ENCODE measurements at places on chromosomes 3 and 15.

DNA sequence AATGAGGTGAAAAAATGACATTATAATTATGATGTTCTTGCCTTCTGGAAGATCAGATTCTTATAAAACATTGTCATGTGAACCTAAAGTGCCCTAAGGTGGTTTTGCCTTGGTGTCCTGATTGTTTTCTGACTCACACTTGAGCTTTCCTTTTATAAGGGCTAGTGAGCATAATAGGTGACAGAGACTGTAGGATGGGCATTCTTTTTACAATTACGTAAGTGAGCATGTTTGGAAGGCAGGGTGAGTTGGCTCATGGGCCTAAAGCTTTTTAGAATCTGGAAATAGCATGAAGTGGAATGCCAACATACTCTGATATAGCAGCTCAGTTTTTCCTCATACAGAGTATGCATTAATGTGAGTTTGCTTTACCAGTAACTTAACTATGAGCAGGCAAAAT, 41.2 kb downstream of the CRYBG3 start:
- DNase-seq, result no peak

DNA sequence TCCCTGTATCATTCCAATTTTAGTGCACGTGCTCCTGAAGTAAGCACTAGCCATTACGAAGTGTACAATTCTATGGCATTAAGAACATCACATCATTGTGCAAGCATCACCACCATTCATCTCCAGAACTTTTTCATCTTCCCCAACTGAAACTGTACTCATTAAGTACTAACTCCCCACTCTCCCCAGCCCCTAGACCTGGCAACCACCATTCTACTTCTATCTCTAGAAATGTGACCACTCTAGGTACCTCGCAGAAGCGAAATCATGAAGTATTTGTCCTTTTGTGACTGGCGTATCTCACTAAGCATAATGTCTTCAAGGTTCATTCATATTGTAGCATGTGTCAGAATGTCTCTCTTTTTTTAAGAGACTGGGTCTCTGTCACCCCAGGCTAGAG, 11.4 kb downstream of the PPP1R2 start:
- DNase-seq, result no peak

DNA sequence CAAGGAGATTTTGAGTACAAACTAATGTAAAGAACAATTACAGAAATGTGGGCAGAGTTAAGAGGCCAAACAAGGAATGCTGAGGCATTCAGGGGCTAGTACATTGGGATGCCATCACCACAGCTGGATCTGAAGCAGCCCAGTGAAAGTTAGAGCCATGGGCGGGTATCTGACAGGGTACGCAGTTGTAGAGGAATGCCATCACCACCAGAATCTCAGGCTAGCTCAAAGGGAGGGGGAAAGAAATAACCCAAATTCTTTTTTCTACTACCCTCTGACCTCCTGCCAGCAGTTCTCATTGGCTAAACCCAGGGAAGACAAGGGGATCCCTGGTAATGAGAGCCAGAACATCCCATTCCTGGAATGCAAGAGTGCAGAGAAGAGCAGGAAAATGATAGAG, 9.0 kb upstream of the TSC22D2 start:
- no peak for DNase-seq

DNA sequence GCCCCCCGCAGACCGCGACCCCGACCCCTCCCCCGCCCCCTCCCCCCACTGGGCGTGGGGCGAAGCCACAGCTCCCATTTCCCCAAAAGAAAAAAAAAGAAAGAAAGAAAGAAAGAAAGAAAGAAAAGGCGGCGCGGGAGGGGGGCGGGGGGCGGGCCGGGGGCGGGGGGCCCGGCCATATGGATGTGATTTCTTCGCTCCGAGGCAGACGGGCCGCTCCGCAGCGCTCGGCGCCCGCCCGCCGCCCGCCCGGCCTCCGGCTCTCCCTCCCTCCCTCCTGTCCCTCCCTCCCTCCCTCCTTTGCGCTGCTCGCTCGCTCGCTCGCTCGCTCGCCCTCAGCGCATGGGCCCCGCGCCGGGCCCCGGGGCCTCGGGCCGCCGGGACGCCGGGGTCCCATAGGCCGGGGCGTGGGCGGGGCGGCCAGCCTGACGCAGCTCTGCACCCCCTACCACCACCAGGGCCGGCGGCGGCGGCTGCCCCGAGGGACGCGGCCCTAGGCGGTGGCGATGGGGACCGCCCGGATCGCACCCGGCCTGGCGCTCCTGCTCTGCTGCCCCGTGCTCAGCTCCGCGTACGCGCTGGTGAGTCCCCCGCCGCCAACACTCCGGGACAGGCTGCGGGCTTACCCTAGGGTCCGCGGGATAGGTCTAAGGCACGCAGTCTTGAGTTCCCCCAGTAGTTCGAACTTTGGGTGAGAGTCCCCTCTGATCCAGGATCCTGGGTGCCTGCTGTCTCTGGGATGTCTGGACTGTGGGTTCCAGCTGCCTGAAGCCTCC, 5.7 kb downstream of the PTH1R start:
- peak; percentile 50 for DNase-seq

Measured in hematopoietic multipotent progenitor cell treated with erythropoietin and hydrocortisone succinate and interleukin-3 and kit ligand, for 6 days (in vitro differentiated cells).